Esophagus muscularis mucosa (tissue), 4 donors: ENCODE measurements at places on chromosomes 7 and 10.

DNA sequence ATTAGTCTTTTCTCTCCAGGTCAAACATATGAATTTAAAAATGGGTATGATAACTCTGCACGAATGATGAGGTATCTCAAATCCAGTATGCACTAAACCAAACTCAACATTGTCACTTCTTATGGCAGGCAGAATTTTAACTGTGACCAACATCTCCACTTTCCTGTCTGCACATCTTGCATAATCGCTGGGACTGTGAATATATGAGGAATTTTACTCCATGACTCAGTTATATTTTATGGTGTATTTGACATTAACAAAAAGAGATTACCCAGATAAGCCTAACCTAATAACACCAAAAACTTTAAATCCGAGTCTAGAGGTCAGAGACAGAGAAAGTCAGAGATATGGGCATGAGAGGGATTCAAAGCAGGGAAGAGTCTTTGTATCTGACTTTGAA, 454.5 kb upstream of the SEMA3D start:
- DNase-seq: no peak

DNA sequence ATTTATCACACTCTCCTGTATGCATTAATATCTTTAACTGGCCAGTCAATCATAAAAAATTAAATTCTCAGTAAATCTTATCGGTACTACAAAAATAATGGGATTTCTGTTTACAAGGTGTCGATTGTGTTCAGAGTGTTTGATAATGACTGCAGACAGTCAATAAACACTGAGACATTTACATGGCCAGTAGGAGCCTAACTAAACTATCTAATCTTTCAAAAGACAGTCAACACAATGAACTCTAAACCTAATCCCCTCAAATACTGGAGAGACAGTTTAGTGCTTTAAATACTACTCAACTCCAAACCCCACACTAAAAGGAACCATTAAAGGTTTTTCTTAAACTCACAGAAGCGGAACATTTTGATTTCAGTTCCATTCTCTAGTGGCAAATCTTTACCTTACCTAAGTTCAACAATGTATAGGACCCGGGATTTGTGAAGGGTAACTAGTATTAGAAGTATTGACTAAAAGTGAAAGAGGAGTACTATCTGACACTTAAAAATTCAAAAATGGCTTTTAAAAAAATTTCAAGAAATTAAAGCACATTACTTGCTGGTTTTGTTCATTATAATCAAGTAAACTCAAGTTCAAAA, 37.3 kb upstream of the EXOC6 start:
- DNase-seq: no peak

DNA sequence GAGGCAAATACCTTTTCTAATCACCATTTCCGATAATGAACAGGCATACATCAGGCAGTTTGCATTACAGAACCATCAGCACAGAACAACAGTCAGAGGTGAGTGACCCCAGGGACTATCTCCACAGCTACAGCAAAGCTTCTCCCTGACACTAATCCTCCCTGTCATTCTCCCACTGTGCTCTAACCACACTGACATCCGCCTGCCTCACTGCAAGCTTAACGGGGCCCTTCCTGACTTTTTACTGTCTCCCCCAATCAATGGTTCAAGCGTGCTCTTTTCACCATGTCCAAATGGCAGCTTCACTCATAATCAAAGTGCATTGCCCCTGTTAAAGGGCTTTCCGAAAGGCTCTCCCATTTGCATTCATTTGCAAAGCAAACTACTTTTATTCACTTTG, 196.3 kb downstream of the DNAJC1 start:
- no peak for DNase-seq

GRCh38 chr10:133096616-133097269, 9.0 kb downstream of the ADGRA1 start:
- DNase-seq: no peak

- no peak for DNase-seq
Observed at GRCh38 chr10:45432700-45433472, 58.9 kb downstream of the ALOX5 start.
